ENCODE measurements at places on chromosomes 7 and 10.

DNA sequence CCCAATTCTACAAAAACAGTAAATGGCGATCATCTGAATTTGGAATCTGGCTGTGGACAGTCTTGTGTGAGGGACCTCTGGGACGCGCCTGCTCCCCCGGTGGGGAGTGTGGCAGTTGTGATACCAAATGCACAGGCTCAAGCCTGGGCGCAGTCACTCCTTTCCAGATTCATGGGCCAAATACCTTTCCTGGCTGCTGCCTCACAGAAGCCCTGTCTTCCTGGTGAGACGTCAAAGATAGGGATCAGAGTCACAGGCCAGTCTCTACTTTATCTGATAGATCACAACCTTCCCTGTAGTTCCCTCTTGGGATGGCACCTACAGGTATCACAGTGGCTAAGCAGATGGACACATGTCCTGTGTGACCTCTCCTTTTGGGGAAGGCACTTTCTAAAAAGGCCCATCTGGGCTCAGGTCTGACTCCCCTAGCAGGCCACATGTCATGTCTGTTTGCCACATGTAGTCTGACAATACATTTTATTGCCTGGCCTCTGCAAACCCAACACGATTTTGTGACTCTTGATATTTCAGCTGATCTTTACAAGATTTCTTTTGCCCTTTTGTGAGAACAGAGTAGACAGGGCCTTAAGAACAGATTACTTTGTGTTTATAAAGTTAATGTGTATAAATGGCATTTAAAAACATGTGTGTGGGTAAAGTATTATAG is 150.1 kb downstream of the SNX10 start:
- DNase-seq = no peak

DNA sequence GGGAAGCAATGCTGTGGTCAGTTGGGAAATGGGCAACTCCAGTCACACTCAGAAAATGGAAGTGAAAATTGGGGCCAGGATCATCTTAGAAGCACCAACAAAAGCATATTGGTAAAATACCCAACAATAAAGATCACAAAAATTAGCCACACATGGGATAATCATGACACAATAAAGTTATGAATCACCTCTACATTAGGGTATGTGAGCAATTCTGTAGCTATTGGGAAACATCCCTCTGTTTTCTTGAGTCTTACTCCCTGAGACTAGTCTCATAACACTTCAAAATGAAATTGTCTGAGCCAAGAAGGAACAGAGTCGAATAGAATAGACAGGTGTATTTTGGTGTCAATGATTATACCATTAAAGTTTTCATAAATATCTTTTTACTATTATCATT is 178.3 kb downstream of the DYNC1I1 start:
- no peak for DNase-seq

DNA sequence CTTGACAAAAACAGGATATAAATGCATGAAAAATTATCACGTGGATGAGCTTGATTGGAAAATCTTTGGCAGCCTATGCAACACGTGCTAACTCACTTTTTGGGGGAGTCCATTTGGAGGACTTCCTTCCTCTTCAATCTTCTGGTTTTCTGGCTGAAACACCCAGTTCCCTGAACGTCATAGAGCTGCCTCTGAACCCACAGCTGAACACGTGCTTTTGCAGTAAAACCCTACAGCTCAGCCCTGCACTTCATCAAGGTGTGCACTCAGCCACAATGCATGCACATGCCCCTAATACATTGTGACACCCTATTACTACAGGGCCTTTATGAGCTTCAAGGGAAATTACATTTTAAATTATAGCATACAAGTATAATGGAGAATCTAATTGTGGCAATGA is 808.7 kb upstream of the AUTS2 start:
- DNase-seq = no peak

- no peak for DNase-seq
These were observed 53.2 kb upstream of the TMEM273 start for GRCh38 chr10:49241385-49241784.

DNA sequence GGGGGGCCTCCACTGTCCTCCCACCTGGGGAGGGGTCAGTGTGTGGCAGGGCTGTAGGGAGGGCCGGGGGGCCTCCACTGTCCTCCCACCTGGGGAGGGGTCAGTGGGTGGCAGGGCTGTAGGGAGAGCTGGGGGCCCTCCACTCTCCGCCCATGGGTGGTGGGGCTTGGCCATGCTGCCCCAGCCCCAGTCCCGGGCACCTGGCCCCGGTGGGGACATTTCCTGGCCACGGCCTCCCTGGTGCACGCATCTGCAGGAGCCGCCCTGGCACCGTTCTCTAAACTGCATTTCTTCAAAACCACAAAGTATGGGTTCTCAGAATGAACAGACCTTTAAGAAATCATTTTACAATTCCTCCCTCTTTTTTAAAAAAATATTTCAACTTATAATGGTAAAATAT is 89.3 kb upstream of the PDGFA start:
- DNase-seq = no peak

GRCh38 chr7:47477191-47478016 is 104.5 kb downstream of the TNS3 start:
- no peak for DNase-seq

GRCh38 chr7:55093674-55094073 is 74.9 kb downstream of the EGFR start:
- DNase-seq = no peak

DNA sequence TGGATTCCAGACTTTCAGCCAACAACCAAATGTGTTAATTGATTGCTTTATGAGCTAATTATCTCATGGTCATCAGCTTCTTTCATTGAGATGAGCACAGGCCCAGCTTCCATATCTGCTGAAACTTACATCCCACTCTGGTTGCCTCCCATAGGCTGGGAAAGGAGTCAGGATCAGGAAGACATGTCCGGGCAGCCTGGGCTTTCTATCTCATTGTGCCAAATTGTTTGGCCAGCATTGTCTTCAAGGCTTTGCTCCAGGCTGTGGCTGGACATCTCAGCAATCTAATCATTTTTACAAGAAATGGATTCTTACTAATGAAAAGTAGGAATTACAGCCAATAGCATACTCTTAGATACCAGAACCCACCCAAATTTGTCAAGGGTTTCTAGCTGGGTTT is 295.2 kb downstream of the CXCL12 start:
- no peak for DNase-seq

DNA sequence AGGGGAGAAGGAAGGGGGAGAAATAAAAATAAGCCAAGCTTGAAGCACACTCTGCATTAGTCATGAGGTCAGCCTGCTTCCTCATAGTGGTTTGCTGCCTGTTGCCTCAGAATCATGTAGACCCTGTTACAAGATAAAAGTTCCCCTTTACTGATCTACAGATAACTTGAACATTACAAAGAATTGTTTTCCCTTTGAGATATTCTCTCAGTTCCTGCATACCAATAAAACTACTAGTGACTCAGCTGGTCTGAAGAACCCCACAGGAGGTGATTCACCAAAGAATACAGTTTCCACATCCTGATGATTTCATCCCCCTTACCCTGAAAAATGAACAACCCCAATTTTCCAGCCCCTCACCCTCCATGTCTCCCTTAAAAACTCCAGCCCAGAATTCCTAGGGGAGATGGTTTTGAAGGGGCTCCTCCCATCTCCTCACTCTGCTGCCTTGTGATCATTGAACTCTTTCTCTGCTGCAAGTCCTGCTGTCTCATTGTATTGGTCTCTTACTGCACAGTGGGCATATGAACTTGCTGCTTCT is 31.5 kb upstream of the NRP1 start:
- DNase-seq = peak; percentile 6

DNA sequence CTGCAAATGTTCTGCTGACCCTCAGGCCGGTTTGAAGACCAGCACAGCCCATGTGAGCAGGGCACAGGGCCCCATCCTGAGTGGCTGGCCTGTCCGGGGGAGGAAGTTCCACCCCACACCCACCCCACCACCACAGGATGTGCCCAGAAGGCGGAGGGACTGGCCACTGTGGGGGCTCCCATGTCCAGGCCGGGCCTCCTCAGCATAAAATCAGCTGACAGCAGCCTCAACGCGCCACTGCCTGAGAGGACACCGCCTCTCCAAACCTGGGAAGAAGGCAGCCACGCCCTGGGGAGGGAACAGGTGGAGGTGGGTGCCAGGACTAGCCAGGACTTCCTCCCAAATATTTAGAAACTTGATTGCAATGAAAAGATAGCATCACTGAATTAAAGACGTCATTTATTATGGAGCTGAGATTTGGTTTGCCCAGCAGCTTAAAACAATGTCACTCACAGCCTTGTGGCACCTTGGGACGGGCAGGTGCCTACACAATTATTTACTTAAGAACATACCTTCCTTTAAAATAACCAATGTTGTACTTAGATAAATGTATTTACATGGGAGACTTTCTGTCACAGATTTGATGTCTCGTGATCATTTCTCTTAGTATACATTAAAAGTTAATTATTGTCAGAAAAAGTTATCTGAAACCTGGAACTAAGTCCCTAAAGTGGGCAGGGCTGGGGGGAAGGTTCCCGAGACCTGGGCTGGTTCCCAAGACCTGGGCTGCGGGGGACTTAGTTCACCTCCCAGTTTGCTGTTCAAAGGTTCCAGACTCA is 27.3 kb upstream of the FAM20C start:
- no peak for DNase-seq

GRCh38 chr7:152909683-152910544 is 150.4 kb downstream of the ACTR3B start:
- no peak for DNase-seq

DNA sequence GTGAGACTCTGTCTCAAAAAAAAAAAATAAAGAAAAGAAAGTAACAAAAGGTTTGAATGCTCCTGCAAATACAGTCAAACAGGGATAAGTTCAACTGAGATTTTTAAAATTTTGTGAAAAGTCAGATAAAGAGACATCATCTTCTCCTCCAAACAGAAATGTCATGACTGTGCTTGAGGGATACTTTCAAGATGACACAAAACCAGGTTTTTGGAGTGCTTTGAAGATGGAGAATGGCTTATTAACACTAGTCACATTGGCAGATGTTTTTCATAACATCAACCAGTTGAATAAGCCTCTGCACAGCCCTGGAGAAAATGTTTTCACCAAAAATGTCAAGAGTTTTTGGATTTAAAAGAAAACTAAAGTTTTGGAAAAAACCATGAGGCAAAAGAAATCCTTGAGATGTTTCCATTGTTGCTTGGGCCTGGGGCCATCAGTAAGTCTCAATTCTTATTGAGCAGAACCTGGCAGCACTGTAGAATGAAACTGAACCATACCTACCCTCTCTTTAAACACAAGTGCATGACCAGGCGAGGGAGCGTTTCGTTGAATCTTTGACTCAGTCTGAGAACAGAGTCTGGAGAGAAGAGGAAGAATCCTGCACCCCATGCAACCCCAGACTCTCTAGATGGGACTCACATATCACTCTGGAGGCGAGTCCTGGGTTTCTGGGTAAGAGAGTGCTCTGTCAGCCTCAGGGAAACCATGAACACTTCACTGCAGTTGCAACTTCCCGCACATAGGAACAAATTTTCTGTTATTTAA is 37.4 kb upstream of the PRKCQ start:
- DNase-seq = no peak

DNA sequence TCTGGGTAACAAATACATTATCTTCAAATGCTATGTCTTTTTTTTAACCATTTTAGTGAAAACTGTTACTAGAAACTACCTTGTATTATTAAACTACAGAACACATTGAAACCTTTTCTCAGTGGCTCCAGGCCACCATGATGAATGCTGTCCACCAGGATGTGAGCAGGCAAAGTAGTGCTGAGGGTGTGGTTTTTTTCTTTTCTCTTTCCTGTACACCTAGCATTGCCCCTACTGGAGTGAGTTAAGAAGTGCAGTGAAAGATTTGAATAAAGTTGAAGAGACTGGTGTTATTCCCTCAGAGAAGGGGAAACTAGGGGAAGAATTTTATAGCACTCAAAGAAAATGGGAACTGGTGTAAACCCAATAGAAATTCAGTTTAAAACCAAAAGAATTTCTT is 120.0 kb upstream of the SAMD8 start:
- no peak for DNase-seq

- no peak for DNase-seq
These were observed 331.4 kb downstream of the CCSER2 start for GRCh38 chr10:84659497-84660439.

DNA sequence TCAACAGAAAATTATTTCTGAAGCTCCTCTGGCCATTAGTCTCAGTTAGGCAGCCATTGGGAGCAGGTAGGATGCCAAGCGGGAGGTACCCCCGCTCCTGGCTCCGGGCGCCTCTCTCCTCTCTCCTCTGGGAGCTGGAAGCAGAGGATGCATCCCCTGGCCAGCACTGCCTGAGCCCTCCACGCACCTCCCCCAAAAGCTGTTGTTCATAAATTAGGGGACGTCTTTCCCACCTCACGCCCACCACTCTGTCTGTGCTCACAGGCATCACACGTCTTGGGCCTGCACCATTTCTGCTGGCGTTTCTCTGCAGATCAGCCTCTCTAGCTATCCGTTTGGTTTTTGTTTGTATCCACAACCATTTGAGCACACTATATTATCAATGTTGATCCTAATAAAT is 609.0 kb upstream of the FOXK1 start:
- DNase-seq = no peak

- no peak for DNase-seq
These were observed 44.7 kb downstream of the MYO3A start for GRCh38 chr10:25978771-25979170.

DNA sequence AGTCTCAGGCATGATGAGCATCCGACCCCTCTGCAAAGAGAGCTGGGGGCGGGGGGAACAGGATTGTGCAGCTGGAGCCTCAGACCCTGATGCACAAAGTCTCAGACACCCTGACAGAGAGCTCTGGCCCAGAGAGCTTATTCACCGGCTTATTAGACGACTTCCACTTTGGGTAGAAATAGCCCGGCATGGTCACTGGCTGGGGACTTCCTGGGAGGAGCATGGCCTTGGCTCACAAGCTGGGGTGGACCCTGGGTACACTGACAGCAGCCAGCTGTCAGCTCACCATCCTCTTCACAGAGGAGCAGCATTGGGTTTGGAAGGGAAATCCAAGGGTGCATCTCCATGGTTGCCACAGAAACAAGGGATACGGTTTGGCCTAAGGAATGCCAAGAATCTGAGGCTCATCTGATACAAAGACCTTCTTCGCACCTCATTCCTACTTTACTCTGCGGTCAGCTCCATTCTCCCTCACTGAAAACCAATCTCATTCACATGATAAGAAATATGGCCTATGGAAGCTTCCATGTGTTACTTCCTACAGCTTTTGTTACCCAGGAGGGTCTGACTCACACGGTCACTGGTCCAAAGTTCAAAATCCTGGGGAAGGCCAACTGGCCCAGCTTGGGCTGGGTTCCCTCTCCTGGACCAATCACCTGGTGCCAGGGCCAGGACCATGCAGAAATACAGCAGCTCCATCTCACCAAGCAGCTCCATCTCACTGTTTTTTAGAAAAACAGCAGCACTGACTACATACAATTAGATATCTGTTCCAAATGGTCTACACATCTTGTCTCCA is 25.1 kb downstream of the ZNF467 start:
- DNase-seq = no peak

Measured in stimulated activated CD4-positive, alpha-beta T cell treated with anti-CD3 and anti-CD28 coated beads, Interleukin-12 subunit alpha, Interleukin-12 subunit beta, amount 100 ng/mL, for 4 hours (primary cell).